RWPE1 (cell line): ENCODE measurements at places on chromosomes 11 and 22.
A peak's percentile ranks its signal among the peaks of the same experiment; 100 is the strongest.

GRCh38 chr22:29625090-29625825 is 21.8 kb downstream of the NF2 start:
- DNase-seq = peak; percentile 31

DNA sequence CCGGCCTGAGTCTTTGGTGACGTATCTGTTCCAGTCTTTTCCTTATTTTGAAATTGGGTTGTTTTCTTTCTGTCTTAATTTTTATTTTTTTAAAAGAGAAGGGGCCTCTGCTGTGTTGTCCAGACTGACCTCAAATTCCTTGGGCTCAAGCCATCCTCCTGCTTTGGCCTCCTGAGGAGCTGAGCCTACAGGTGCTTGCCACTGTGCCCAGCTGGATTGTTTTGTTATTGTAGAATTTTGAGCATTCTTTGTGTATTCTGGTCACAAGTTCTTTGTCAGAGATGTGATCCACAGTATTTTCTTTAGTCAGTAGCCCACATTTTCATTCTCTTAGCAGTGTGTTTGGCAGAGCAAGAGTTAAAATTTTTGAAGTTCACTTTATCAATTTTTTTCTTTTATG is 100.1 kb downstream of the ATXN10 start:
- DNase-seq = no peak

- DNase-seq = no peak
These were observed 7.2 kb upstream of the TMEM135 start for GRCh38 chr11:87030458-87031054.

DNA sequence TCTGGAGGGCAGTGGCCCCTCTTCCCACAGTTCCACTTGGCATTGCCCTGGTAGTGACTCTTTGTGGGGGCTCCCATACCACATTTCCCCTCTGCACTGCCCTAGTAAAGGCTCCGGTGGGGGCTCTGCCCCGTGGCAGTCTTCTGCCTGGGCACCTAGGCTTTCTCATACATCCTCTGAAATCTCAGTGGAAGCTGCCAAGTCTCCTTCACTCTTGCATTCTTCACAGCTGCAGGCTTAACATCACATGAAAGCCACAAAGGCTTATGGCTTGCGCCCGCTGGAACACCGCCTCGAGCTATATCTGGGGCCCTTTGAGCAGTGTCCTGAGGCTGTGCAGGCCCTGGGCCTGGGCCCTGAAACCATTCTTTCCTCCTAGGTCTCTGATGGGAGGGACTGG is 25.3 kb downstream of the PLEKHB1 start:
- DNase-seq = no peak

DNA sequence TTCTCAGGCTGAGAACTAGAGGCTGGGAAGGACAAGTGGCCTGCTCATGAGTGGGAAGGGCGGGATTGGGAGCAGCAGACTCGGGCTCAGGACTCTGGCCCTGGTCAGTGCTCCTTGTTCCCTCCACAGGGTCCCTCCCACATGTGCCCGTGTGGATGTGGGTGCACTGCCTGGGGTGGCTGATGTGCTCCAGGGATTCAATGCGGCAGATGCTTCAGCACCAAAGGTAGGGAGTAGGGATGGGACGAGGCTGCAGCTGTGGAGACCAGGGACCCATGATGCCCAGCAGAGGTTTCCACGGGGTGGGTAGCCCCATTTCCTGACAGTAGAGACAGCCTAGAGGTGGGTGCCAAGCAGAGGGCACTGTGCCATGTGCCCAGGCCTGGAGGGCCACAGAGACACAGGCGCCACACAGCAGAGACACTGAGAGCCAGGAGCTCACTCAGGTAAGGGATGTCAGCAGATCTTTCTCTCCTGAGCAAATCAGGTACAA is 89.5 kb downstream of the GGTLC2 start:
- no peak for DNase-seq

DNA sequence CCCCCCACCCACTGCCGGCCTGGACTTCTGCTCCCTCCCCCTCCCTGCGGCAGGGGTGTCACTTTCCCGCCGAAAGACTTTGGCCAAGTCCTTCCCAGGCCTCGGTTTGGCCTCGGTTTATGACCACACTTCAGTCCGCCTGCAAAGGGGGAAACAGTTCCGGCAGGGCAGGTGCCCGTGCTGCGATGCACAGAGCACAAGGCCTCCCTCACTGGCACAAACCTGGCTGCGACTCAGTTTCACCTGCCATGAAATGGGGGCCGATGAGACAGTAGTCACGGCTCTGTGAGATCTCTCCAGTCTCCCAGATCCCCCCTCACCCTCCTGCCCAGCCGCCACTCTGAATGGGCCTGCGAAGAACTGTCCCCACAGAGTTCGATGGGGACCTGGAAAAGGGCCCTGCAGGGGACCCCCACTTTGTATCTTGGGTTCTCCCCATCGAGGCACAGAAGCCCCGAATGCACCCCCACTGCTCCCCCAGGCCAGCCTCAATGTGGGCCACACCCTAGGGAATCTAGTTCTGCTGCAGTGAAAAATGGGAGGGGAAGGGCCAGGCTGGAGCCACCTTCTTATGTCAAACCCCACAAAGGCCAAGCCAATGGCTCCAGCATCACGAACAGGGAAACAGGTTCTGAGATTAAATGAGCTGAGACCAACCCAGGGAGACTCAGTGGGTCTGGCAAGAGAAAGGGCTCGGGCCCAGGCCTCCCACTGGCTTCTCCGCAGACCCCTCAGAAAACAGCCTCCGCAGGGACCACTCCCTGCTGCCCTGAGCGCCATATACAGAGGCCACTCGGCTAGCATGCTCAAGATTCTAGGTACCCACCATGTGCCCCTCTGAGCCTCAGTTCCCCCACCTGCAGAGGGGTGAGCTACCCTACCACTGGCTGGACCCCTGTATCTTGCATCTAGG is 29.0 kb downstream of the ARVCF start:
- DNase-seq = no peak

GRCh38 chr11:48073031-48073861 is 92.9 kb downstream of the PTPRJ start:
- DNase-seq = no peak
